ENCODE measurements at places on chromosomes 4 and X.
A peak's percentile ranks its signal among the peaks of the same experiment; 100 is the strongest.

DNA sequence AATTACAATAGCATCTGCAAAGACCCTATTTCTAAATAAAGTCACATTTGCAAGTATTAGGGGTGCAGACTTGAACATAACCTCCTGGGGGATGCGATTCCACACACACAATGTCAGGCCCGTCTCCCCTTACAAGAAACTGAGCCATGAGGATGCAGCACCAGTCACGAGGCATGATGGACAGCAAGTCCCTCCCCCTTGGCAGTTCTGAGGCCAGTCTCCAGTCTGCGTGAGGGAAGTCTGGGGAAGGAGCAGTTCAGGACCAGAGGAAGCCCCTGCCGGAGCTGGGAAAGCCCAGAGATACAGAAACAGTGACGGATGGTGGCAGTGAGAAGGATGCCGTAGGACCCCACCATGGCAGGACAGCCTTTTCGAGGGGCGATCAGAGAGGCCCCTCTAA is 9.4 kb downstream of the FAM53A start:
- no peak for DNase-seq

- no peak for DNase-seq
Measured at GRCh38 chr4:40962551-40963180, 212.9 kb downstream of the NSUN7 start.

DNA sequence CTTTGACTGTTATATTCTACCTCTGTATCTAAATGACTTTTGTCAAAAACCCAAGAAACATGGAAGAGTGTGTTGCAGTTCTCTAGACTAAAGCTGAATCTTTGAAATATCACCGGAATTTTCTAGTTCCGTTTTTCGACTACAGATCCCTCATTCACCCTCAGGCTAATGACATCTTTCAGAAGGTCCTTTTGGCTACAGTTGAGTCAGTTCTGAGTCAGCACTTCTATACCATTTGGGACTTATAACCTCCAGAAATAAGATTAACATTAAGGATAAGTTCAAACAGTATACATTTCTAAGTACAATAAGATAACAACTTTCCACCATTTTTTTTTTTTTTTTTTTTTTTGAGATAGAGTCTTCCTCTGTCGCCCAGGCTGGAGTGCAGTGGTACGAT is 331.0 kb upstream of the CPXCR1 start:
- no peak for DNase-seq

- DNase-seq: no peak
Measured at GRCh38 chr4:109662771-109663170, 40.5 kb downstream of the CASP6 start.

GRCh38 chr4:4247696-4248028 is 361 bp downstream of the TMEM128 start:
- no peak for DNase-seq

GRCh38 chrX:70433848-70434351 is 10.7 kb upstream of the DLG3 start:
- DNase-seq: peak; percentile 42

DNA sequence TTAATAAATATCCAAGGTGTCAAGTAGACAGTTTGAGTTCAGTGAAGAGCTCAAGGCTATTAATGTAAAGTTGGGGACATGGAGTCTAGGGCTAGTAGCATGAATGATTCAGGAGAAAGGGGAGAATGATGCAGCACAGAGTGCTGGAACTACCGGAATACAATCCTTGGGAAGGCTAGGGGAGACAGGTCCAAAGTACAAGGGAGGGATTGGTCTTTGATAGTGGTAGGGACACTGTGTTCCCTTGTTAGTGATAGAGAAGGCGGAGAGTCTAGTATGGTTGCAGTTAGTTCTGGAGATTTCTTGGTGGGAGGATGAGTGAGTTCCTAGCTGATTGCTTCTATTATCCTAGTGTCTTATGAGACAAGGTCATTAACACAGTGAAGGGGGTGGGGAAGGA is 8.7 kb downstream of the GCNA start:
- DNase-seq: no peak

DNA sequence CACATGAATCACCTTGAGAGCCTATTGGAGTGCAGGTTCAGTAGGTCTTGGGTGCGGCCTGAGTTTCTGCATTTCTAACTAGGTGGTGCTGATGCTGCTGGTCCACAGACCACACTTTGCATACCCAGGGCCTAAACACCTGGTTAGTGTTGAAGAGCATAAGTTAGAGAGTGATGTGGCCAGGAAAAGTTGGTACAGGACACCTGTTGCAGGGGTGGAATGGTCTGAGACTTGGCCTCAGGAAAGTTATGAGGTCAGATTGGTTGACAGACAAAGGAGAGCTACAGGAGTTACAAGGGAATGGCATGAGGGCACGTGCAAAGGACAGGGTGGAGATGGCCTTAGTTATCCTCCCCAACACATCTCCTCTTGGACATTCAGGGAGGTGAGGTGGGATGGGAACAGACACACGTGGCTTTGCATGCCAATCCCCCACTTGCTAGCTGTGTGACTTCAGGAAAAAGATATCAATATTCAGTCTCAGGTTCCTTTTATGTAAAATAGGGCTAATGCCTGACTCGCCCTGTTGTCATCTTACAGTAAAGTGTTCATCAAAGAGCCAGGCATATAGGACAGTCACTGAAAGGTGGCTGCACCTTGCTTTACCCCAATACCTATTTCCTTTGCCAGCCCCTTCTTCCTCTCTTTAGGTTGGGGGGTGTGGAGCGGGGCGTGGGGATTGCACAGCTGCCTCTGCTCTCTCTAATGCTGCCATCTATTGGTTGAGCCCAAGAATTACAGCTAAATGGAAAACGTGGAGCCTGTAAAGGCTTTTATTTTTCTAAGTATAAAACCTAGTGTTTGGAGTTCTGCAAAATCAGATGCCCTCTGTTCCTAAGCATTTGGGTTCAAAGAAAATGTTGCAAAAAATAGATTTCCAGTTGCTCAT is 47.5 kb downstream of the ATG4A start:
- DNase-seq: no peak

DNA sequence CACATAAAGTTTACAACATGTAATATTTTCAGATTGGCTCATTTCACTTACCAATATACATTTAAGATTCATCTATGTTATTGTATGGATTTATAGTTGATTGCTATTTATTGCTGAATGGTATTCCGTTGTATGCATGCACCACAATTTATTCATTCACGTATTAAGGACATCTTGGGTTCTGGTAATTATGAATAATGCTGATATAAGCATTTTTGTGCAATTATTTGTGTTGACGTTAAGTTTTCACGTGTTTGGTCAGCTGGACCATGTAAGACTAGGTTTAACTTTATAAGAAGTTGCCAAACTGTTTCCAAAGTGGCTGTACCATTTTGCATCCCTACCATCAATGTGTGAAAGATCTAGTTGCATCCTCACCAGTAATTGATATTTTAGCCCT is 35.1 kb downstream of the MAGEB10 start:
- DNase-seq: no peak

DNA sequence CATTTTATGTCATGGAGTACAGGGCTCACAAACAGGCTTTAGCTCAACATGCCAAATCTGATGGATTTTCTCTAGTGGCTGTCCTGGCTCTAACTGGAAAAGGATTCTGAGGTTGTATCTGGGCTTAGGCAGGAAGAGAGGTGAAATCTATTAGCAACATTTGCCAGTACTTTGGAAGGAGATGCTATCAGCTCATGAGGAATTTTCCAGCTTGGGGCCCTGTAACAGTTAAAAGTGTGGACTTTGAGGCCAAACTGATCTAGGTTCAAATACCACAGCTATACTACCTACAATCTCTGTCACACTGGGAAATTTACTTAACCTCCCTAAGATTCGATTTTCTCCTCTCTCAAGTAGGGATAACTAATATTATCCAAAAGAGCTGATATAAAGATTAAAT is 119.0 kb upstream of the HCCS start:
- DNase-seq: no peak

DNA sequence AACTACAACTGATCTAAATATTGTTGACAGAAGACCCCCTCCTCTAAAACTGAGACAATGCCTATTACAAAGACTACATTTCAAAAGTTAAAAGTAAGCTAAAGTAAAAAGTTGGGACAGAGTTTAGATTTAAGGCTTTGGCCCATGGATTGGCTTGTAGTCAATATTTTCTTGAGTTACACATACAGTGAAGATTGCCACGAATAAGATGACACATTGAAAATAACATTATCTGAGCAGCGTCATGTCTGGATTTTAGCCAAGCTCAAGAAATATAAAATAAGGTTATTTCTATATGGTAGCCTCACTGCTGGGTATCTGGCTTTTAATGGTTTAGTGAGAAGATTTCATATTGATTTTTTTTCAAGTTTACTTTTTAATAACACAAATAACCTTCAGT is 266.2 kb upstream of the LDB2 start:
- DNase-seq: no peak

All from DND-41 (cell line).